ENCODE measurements at places on chromosomes 7 and 10.

- no peak for DNase-seq
Measured at GRCh38 chr10:62996925-62997324, 136.2 kb upstream of the NRBF2 start.

GRCh38 chr10:99685597-99685967 is 26.3 kb downstream of the ENTPD7 start:
- no peak for DNase-seq

DNA sequence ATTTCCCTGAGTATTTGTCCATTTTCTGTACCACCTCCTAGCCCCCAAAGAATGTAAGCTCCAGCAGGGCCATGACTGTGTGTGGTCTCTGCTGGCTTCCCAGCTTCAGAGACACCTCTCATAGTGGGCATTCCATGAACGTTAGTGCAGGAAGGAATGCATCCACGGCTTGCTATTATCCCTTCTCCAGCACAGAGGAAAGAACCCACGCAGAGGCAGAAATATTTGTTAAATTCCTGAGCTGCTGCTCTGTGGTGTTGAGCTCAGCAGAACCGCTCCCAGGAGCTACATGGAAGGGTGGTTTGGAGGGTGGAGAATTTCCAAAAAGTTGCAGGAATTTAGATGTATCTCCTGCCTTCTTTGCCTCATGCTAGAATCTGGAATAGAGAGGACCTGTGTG is 275.2 kb downstream of the POU6F2 start:
- DNase-seq: no peak

DNA sequence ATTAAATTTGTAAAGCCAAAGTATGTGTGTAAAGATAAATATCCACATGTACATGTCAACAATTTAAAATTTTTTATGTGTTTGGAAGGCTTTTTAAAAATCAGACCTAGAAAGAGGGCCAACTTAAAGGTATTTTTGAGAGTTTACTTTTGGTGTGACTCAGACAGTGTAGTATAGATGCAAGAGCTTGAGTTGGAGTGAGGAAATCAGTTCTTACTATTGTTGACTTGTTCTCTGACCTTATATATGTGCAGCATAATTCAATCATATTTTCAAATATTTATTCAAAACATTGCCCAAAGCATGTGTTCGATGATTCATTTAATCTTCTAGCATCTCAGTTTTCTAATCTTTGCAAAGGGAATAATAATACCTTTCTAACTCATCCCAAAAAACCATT is 243.7 kb upstream of the PRKCQ start:
- no peak for DNase-seq

GRCh38 chr7:76358481-76359110 is at the start of gene YWHAG:
Gene YWHAG, minus strand, starts transcription at chr7:76358991. Its CDS starts 183 bp downstream, at chr7:76358808.
- peak; percentile 85 for DNase-seq

GRCh38 chr7:77409739-77410547 is 6.2 kb downstream of the GSAP start:
- DNase-seq: no peak

GRCh38 chr10:133097961-133098360 is 10.2 kb downstream of the ADGRA1 start:
- no peak for DNase-seq

DNA sequence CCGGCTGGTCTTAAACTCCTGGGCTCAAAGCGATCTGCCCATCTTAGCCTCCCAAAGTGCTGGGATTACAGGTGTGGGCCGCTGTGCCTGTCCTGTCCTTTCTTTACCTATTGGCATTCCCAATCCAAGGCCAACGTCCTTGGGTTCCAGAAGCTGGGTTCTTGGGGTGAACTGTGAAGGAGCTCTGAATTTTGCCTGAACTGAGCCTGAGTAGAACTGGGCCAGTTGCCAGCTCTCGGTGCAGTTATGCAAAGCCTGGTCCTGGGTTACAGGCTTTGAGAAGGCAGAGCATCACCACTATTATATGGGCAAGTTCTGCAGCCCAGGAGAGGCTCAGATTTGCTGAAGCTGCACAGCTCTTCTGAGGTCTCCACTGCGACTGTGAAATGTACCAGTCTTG is 24.6 kb upstream of the SH2D4B start:
- DNase-seq: no peak

DNA sequence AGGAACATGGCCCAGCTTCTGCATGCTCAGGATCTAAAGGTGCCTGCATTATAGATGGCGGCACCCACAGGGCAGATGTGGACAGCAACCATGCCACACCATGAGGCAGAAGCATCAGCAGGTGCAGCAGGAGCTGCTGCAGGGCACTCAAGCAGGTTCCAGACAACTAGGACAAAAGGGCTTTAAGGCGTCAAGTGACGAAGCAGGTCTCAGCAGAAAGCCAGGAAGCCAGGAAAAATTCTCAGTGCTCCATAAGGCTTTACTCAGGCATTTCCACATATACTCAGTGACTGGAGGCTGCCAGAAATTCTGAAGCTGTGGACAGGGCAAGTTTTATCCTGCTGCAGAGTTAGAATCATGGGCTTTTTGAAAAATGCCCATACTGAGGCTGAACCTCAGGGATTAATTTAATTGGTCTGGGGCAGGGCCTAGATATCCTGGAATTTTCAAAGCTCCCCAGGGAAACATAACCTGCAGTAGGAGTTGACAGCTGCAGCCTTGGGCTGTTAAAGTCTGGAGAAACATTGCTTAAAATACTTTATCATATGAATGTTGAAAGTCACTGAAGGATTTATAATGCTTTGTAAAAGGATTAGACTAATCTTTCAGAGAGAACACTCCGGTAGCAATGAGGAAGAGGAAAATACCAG is 68.1 kb upstream of the RNF148 start:
- no peak for DNase-seq

DNA sequence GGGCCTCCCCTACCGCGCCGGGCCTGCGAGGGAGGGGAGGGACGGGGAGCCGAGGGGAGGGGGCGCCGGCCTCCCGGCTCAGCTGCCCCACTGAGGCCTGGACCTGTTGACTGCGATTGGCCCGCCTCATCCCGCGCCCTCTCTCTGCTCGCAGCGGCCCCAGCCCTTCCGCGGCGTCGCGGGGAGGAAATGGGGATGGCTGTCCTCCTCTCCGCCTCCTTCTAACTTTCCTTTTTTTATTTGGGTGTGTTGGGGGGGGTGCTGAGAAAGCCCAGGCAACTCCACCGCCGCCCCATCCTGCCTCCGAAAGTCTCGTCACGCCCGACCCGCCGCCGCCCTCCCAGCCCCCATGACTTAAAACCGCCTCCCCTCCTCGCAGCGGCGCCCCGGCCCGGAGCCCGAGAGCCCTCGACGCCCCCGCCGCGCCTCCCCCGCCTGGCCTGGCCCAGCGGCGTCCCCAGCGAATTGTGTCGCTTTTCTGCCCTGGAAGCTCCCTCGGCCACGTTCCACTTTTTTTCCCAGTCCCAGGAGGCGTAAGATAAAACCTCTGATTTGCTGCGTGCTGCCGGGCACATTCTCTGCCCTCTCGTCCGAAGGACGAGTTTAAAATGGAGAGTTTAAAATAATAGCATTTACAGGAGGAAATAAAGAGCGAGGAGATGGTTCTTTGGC is 842 bp upstream of the SKIDA1 start:
- peak; percentile 59 for DNase-seq

GRCh38 chr7:158266426-158266816 is 321.2 kb downstream of the PTPRN2 start:
- DNase-seq: no peak

GRCh38 chr10:113177936-113178335 is 227.9 kb downstream of the TCF7L2 start:
- no peak for DNase-seq

DNA sequence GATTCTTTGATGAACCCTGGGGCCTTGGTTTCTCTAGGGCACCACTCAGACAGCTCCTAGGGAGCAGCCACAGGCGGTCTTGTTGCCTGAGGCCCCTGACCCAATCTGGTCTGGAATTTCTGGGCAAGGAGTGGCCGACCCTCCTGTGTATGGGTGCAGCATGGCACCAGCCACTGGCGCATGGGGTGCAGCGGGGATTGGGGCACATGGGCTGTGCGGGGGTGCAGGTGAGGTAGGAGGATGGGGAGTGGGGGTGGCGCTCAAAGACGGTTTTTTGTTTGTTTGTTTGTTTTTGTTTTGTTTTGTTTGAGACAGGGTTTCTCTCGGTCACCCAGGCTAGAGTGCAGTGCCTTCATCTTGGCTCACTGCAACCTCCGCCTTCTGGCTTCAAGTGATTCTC is 62.3 kb downstream of the HTR5A start:
- no peak for DNase-seq

DNA sequence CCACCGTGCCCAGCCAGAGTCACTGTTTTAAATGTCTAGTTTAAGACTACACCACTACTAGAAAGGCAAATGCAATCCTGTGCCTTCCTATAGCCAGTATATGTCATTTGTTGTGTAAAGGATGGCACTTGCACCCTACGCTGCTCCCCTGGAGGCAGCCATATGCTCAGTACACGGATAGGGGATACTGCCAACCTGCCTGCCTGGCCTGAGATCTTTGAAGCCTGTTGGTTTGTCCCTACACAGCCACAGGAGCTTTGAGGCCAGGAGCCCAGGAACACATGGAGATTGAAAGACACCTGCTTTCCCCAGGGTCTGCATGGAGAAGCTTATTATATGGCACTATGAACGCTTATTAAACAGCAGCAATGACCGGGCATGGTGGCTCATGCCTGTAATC is 2.3 kb upstream of the SCRN1 start:
- no peak for DNase-seq

GRCh38 chr10:119386666-119387065 is 155.9 kb downstream of the RGS10 start:
- no peak for DNase-seq

Measured in NCI-H1105 (cell line).